ENCODE measurements at places on chromosomes 11 and 22. TPM values are rescaled to one million over a fixed set of nuclear protein-coding genes. Genes with fewer than 3 reads are reported as not detected.

OSBPL5 gene
- total RNA-seq = 8.7 TPM

PATE2 gene
- not detected for total RNA-seq

TMPRSS4 gene
- total RNA-seq = not detected

DGAT2 gene
- 2.1 TPM for total RNA-seq

PRR5L gene
- 15.6 TPM for total RNA-seq

MPPED2 gene
- not detected for total RNA-seq

LMNTD2 gene
- 2.8 TPM for total RNA-seq

UBQLN3 gene
- not detected for total RNA-seq

CADM1 gene
- 17.8 TPM for total RNA-seq

All from A549 treated with Hydrocortisone at 1 μM for 4 hours (cell line).